Right ventricle myocardium superior (tissue), 1 donor: ENCODE measurements at places on chromosomes 7 and 10. TPM values are rescaled to one million over a fixed set of nuclear protein-coding genes. Genes with fewer than 3 reads are reported as not detected.

The CPN1 gene
- not detected for total RNA-seq

The FOXI2 gene
- total RNA-seq = not detected

The GPER1 gene
- total RNA-seq = 2.5 TPM

The TNKS2 gene
- 12.2 TPM for total RNA-seq

DNA sequence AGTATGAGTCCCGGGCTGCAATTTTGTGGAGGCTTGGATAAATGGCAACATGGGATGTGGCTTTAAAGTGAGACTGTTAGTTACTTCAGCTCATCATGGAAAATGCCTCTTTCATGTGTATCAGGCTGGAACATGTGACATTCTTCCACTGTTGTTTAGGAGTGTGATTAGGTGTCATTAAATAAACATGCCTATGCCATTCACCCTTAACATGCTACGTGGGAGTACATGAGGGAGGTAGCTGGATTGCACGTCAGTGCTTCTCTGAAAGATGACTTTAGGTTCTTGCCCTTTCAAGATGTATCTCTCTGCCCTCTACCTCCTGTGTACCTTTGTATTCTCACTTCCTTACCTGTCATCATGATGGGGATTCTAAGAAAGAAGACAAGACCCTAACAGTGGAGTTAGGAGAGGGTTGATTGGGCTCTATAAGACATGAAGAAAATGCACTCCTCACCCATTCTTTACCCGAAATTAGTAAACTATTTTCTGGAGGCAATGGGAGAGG, 8.9 kb downstream of the AKR1E2 start:
- no peak for DNase-seq

DNA sequence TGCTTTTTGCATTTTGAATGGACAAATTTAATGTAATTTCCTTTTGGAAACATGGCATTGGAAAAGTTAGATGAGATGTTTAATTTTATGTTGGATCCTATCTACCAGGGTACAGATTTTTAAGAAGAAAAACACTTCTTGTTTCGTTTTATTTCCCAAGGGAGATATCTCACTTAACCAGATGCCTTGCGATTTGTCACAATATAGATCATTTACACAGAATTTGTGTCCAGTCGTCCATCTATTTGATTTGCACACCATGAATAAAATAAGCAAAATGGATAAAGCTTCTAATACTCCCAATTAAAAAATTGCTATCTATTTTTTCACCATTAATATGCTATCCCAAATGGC, 25.7 kb downstream of the HDAC9 start:
- DNase-seq = no peak

DNA sequence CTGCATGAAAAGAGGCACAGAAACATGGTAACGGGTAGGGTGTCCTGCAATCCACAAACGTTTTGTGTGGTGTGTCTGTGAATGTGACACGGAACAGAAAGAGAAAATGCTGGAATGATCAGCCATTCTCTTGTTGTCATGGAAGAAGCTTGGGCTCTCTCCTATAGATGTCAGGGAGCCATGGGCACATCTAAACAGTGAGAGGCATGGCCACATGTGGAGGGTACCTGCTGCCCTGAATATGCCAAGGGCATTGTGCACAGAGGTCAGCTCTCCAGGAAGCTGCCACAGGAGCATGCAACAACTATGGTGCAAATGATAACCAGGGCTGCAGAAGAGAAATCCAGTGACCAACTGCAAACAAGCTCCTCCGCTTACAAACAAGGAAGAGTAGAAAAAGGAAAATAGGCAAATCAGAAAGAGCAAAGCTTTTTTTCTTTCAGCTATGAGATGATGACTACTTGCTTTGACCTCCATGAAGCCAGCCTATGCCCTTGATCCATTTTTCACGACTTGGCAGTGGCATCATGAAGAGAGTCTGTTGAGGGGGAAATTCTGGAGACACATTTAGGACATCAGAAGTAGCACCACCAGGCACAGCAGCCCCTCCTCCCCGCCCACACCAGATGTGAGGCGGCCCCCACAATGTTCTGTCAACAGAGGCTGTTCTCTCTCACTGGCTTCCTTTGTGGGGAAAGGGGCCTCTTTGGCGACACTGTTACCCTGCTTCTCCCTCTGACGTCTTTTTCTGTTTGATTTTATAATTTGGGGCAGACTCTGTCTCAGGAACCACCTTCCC, 4.8 kb upstream of the PDE1C start:
- DNase-seq = no peak

- DNase-seq = no peak
Observed at GRCh38 chr7:112572669-112573301, 92.0 kb downstream of the LSMEM1 start.

DNA sequence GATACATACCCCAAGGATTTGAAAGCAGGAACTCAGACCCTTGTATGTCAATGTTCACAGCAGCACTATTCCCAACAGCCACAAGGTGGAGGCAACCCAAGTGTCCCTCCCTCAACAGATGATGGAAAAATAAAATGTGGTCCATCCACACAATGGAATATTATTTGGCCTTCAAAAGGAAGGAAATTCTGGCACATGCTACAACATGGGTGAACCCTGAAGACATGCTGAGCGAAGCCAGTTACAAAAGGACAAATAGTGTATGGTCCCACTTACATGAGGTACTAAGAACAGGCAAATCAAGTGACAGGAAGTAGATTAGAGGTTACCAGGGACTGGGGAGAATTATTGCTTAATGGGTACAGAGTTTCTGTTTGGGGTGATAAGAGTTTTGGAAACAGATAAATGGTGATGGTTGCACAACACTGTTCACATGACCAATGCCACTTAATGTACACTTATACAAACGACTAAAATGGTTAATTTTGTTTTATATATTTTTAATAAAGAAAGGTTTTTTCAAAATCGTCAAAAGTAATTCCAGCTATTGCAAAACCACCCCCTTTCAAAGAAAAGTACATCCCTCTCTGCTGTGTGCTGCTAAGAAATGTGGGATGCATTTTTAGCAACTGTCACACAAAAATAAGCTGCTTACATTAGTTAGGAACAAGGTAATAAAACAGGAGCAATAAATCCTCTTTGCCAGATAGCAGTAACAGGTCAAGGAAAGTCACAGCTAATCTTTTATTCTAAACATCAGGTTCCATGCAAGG, 85.7 kb downstream of the GRB10 start:
- DNase-seq = no peak

- DNase-seq = no peak
Observed at GRCh38 chr10:86899670-86900276, 57.6 kb downstream of the MMRN2 start.
